ENCODE measurements at places on chromosomes 5 and 9.
A peak's percentile ranks its signal among the peaks of the same experiment; 100 is the strongest.

- no peaks in the 10 kb centered on the region for H3K27me3 ChIP-seq
- H3K4me1 ChIP-seq: peaks cover 5% of the 10 kb centered on the region
- no peak for DNase-seq
- no peak overlapping the region for H3K4me3 ChIP-seq
- no peak overlapping the region for H3K27ac ChIP-seq
- no peaks in the 10 kb centered on the region for H3K36me3 ChIP-seq
These were observed 94.4 kb upstream of the BASP1 start for GRCh38 chr5:17123010-17123409.

- no peak overlapping the region for H3K27ac ChIP-seq
- no peak overlapping the region for H3K4me3 ChIP-seq
- no peaks in the 10 kb centered on the region for H3K27me3 ChIP-seq
- H3K4me1 ChIP-seq: no peaks in the 10 kb centered on the region
These were observed 56.1 kb downstream of the LSM11 start for GRCh38 chr5:157799578-157799977.

GRCh38 chr5:88952344-88952743 is 69.4 kb upstream of the MEF2C start:
- H3K4me3 ChIP-seq: no peak overlapping the region
- peaks cover 4% of the 10 kb centered on the region for H3K27me3 ChIP-seq
- DNase-seq: no peak
- no peaks in the 10 kb centered on the region for H3K4me1 ChIP-seq
- no peak overlapping the region for H3K27ac ChIP-seq
- H3K36me3 ChIP-seq: no peaks in the 10 kb centered on the region

- no peak overlapping the region for H3K27ac ChIP-seq
- no peaks in the 10 kb centered on the region for H3K4me1 ChIP-seq
- H3K27me3 ChIP-seq: peaks cover 5% of the 10 kb centered on the region
These were observed 222.4 kb downstream of the DIRAS2 start for GRCh38 chr9:90420211-90420610.

- H3K4me3 ChIP-seq: no peak overlapping the region
- H3K4me1 ChIP-seq: no peaks in the 10 kb centered on the region
- no peak for DNase-seq
- no peak overlapping the region for H3K27ac ChIP-seq
These were observed 73.7 kb downstream of the ZNF366 start for GRCh38 chr5:72433522-72433921.

GRCh38 chr5:146494656-146495055 is 21.3 kb downstream of the GPR151 start:
- H3K36me3 ChIP-seq: peaks cover 38% of the 10 kb centered on the region
- H3K27ac ChIP-seq: no peak overlapping the region
- no peak for DNase-seq
- H3K4me3 ChIP-seq: no peak overlapping the region
- H3K27me3 ChIP-seq: no peaks in the 10 kb centered on the region

DNA sequence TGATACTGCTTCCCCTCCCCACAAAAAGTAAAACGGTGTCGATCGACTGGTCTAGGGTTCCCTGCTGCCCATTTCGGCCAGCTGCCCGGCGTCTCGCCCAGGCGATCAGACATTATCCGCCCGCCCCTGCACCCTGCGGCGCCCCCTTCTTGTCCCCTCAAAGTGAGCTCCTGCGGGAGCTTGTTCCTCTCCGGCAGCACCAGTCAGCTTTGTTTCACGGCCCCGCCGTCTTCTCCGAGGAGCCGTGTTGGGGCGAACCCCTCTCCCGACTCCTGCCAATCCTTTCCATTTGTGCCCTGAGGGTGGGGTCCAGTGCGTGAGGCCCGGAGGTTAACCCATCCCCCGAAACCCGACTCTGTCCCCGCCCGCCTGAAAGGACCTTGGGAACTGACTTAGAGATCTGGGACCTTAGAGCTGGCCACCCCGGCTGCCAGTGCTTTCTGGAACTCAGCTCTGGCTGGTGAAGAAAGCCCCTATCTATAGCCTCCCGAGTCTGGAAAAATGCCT is 518 bp downstream of the UBE2B start:
- H3K36me3 ChIP-seq: peaks cover 42% of the 10 kb centered on the region
- DNase-seq: peak; percentile 84
- H3K27me3 ChIP-seq: peaks cover 3% of the 10 kb centered on the region
- peak overlapping the region; percentile 93 for H3K27ac ChIP-seq
- peak overlapping the region; percentile 93 for H3K4me3 ChIP-seq

DNA sequence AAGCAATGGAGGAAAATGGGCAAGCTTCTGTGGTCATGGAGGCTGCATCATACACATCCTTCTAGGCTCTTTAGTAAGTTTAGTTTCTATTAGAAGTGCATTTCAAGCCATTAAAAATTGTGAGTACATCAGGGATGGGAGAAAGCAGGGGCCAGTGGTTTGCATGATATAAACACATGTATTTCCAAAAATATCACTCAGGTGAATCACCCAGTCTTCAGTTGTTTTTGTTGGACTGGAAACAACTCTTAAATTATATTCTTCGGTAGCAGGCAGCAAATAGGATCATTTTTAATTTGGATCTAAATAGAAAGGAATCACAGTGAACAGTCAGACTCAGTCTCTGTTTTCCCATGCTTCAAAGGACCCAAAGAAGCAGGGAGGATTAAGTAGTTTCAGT is 657.9 kb downstream of the TLR4 start:
- no peaks in the 10 kb centered on the region for H3K4me1 ChIP-seq
- no peak for DNase-seq
- H3K27ac ChIP-seq: no peak overlapping the region
- H3K27me3 ChIP-seq: no peaks in the 10 kb centered on the region
- no peaks in the 10 kb centered on the region for H3K36me3 ChIP-seq

GRCh38 chr9:135461936-135462335 is 17.6 kb upstream of the PPP1R26 start:
- no peak for DNase-seq
- peaks cover 19% of the 10 kb centered on the region for H3K27me3 ChIP-seq
- no peak overlapping the region for H3K4me3 ChIP-seq
- no peaks in the 10 kb centered on the region for H3K36me3 ChIP-seq
- no peaks in the 10 kb centered on the region for H3K4me1 ChIP-seq

DNA sequence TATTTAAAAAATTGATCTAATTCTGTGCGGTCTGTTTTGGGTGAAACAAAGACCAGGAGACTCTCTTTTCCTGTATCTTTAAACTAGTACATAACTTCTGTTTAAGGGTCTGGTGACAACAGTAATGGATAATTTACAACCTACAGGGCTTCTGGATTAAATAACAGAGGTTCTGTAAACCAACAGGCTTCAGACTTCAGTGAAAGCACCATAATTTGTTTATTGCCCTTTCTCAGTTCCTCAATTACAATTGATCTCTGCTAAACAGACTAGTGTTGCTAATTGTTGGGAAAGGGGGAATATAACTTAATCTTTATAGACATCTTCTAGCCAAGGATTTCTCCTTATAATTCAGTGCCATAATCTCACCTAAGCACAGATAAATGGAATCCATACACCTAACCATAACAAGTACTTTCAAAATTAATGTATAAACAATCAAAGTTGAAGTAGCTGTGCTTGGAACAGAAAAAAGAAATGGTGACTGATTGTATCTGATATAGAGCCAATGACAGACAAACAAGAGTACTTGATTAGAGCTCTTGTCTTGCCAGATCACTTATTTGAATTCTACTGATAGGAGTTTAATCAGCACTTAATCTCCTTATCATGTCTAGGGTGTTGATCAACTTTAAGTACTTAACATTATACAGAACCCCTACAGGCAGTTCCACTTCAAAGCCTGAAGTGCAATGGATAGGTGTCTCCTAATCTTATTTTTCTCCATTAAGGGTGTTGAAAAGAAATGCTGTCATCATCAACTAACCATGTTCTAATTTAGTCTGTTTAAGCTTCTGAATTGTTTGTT is 536.0 kb downstream of the NR2F1-AS1 start:
- H3K27ac ChIP-seq: no peak overlapping the region
- no peaks in the 10 kb centered on the region for H3K36me3 ChIP-seq
- H3K4me1 ChIP-seq: no peaks in the 10 kb centered on the region
- no peak overlapping the region for H3K4me3 ChIP-seq
- no peak for DNase-seq

GRCh38 chr9:113808391-113809358 is 67.4 kb upstream of the ZNF618 start:
- H3K27ac ChIP-seq: no peak overlapping the region
- H3K4me1 ChIP-seq: no peaks in the 10 kb centered on the region
- H3K27me3 ChIP-seq: peaks cover 11% of the 10 kb centered on the region
- H3K36me3 ChIP-seq: no peaks in the 10 kb centered on the region
- DNase-seq: peak; percentile 47

DNA sequence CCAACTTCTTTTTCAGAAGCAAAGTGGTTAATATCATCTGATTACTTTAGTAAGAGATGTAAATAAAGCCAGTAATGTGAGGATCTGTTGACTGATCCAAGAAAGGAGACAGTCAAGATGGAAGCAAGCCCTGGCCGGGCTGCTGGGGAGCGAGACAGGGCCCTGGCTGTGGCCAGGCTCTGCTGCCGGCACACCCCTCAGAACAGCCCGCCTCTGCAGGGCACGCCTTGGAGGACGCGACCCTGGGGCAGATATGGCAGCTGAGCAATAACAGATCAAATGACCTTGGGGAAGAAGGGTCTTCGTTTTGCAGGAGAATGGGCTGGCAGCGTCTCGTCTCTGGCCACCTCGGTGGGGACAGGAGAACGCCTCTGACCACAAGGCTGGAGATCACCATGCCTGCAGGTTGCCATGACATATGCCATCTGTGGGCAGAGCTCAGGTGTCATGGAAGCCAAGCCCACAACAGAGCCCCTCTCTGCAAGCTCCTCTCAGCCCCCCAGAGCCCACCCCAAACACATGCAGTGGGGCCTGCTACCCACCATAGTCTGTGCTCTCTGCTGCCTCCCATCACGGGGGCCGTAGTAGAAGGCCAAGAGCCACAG is 206.5 kb downstream of the FANCC start:
- no peaks in the 10 kb centered on the region for H3K27me3 ChIP-seq
- DNase-seq: no peak
- no peak overlapping the region for H3K27ac ChIP-seq
- H3K36me3 ChIP-seq: peaks cover 2% of the 10 kb centered on the region

GRCh38 chr5:953535-954449 is 54.8 kb upstream of the NKD2 start:
- H3K36me3 ChIP-seq: no peaks in the 10 kb centered on the region
- H3K27ac ChIP-seq: no peak overlapping the region
- H3K4me1 ChIP-seq: peaks cover 26% of the 10 kb centered on the region
- no peak for DNase-seq
- peaks cover 27% of the 10 kb centered on the region for H3K27me3 ChIP-seq

DNA sequence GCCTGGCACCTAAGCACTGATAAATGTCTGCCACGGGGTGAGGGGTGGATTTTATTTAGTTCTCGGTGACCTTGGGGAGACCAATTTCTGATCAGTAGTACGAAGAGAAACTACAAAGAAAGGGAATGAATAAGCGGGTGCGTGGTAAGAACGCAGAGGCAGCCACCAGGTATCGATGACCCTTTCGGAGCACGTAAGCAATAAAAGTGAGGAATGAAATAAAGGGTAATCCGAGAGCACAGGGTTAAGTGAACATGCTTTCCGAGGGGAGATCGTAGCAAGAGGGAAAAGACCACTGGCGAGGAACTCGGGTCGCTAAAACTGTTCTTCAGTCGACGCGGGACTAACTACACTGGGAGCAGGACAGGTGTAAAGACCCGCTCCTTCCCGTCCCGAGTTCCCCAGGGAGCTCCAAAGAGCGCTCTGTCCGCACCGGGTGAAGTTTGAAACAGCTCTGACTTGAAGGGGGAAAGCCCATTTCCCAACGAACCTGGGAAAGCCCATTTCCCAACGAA is 1.1 kb downstream of the ELOVL7 start:
- H3K4me3 ChIP-seq: peak overlapping the region; percentile 82
- peaks cover 11% of the 10 kb centered on the region for H3K4me1 ChIP-seq
- no peaks in the 10 kb centered on the region for H3K36me3 ChIP-seq
- no peak overlapping the region for H3K27ac ChIP-seq

- no peak overlapping the region for H3K27ac ChIP-seq
- H3K4me3 ChIP-seq: no peak overlapping the region
- no peaks in the 10 kb centered on the region for H3K4me1 ChIP-seq
These were observed 60.5 kb upstream of the SHISAL2B start for GRCh38 chr5:64629841-64630240.

- H3K27me3 ChIP-seq: no peaks in the 10 kb centered on the region
- peaks cover 7% of the 10 kb centered on the region for H3K4me1 ChIP-seq
- H3K36me3 ChIP-seq: no peaks in the 10 kb centered on the region
- H3K27ac ChIP-seq: no peak overlapping the region
- H3K4me3 ChIP-seq: no peak overlapping the region
These were observed 104.4 kb downstream of the C5orf15 start for GRCh38 chr5:133863857-133864585.

GRCh38 chr5:119393746-119394145 is 37.9 kb downstream of the TNFAIP8 start:
- DNase-seq: no peak
- peak overlapping the region; percentile 62 for H3K4me3 ChIP-seq
- H3K27ac ChIP-seq: peak overlapping the region; percentile 84
- H3K4me1 ChIP-seq: peaks cover 72% of the 10 kb centered on the region

DNA sequence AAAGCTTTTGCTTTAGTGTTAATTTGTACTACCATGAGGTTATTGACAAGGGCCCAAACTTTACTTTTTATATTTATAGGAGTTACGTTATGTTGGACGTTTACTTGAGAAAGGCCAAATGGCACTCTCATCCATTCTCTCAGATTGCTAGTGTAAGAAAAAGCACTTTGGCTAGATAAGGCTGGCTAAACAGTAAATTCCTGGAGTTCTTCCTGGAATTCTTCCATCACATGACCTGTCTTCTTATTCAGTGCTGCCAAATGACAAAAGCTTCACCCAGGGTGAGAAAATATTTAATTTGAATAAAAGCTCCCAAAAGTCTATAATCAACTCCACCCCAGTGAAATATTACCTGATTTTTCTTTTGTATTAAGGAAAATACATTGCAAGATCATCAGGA is 1568.9 kb upstream of the ACO1 start:
- no peaks in the 10 kb centered on the region for H3K4me1 ChIP-seq
- no peak overlapping the region for H3K27ac ChIP-seq
- no peaks in the 10 kb centered on the region for H3K36me3 ChIP-seq
- no peaks in the 10 kb centered on the region for H3K27me3 ChIP-seq
- no peak overlapping the region for H3K4me3 ChIP-seq

DNA sequence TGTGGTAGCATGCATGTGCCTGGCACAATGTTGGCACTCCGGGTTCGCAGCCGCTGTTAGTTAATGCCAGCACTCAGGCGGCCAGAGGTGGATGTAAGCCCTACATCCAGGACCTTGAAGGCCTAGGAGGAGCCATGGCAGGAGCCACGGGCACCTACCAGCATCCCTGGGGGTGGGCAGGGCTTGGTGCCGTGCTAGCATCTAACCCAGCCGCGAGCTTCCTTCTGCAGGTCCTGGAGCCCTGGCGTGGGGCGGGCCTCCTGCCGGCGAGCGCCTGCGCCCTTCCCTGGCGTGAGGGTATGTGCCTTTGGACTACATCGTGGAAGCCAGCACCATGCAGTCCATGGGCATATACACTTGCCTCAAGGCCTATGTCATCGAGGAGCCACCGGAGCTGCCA is 53.8 kb downstream of the COL27A1 start:
- no peaks in the 10 kb centered on the region for H3K36me3 ChIP-seq
- H3K27me3 ChIP-seq: no peaks in the 10 kb centered on the region
- no peak overlapping the region for H3K4me3 ChIP-seq

DNA sequence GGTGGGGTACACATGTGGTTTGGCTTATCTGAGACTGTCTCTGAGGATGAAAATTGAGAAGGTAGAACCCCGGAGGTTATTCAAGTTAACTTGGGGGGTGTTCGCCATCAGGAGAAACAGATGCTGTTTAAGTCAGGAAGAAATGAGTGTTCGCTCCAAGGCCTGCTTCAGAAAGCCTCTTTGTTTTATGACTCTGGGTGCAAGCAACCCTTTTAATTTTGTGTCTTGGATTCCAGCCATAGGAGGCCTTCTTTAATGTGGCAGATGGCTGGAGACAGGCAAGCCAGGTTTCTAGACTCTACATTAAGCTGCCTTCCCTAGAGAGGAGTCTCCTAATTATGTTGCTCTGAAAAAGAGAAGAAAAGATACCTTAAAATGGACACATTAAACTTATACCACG is 4.2 kb upstream of the SMAD5 start:
- H3K27me3 ChIP-seq: peaks cover 57% of the 10 kb centered on the region
- DNase-seq: no peak
- peaks cover under 1% of the 10 kb centered on the region for H3K4me1 ChIP-seq
- no peaks in the 10 kb centered on the region for H3K36me3 ChIP-seq
- no peak overlapping the region for H3K27ac ChIP-seq

All from activated CD4-positive, alpha-beta T cell treated with anti-CD3 and anti-CD28 coated beads, Interleukin-2, amount 10 ng/mL, durations not matched to agents 24 days and 14 days (primary cell).